Choroid plexus epithelial cell (primary cell): ENCODE measurements at places on chromosomes 1 and 21.

GRCh38 chr1:115828101-115829022, 12.6 kb downstream of the NHLH2 start:
- DNase-seq: peak; percentile 30

DNA sequence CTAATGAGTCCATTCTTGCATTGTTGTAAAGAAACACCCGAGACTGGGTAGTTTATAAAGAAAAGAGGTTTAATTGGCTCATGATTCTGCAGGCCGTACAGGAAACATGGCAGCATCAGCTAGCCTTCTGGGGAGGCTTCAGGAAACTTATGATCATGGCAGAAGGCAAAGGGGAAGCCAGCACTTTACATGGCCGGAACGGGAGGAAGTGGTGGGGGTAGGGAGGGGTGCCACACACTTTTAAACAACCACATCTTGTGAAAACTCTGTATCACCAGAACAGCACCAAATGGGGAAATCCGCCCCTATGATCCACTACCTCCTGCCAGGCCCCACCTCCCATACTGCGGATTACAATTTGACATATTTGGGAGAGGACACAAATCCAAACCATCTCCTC, 43.9 kb downstream of the NOS1AP start:
- DNase-seq: no peak

DNA sequence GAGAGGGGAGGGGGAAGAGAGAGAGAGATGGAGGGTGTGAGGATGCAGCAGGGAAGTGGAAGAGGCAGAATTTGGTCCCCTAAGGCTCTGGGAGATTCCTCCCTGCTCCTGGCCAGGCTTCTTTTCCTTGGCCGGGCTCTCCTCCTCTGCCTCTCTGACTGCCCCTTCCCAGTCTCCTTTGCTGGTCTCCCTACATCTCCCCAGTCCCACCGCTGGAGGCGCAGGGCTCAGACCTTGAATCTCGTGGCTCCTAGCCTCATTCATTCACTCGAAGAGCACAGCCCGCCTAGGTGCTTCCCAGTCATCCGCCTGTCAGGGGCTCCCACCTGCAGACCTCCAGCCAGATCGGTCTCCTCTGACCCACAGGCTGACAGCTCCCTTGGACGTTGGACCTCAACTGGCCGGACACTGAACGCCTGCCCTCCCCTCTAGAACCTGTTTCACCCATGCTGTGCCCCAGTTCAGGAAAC, 76.5 kb downstream of the VWA5B1 start:
- peak; percentile 49 for DNase-seq

DNA sequence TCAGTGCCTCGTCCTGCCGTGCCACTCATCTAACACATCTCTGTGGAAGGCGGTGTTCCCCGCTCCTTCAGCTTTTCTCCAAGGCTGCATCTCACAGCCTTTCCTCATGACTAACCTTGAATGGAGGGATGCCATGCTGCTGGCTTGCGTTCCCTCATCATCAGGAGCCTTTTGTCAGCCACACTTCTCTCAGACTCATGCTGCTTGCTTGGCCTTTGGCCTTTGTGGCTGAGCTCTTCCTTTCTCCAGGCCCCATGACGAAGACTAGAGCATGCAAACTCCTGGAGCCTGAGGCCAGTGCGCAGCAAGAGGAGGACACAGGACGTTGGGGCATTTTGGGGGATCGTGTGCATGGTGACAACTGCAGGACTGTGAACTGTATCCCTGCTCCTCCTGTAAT, 70.8 kb downstream of the SYT2 start:
- peak; percentile 61 for DNase-seq

GRCh38 chr1:183461350-183461749, 10.9 kb upstream of the SMG7 start:
- DNase-seq: peak; percentile 17

DNA sequence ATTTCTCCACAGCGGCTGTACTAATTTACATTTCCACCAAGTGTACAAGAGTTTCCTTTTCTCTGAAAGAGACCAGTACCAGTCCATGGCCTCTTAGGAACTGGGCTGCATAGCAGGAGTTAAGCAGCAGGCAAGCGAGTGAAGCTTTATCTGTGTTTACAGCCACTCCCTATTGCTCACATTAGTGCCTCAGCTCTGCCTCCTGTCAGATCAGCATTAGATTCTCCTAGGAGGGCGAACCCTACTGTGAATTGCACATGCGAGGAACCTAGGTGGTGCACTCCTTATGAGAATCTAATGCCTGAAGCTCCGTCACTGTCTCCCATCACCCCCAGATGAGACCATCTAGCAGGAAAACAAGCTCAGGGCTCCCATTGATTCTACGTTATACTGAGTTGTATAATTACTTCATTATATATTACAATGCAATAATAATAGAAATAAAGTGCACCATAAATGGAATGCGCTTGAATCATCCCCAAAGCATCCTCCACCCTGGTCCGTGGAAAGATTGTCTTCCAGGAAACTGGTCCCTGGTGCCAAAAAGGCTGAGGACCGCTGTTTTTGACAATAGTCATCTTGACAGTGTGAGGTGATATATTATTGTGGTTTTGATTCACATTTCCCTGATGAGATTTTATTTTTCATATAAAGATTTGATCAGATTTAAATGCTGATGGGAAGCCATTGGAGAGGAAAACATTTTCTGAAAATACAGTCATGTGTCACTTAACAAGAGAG, 45.5 kb upstream of the MRPS6 start:
- DNase-seq: peak; percentile 23

- no peak for DNase-seq
Measured at GRCh38 chr1:4327142-4327541, 327.3 kb upstream of the AJAP1 start.

- DNase-seq: no peak
Measured at GRCh38 chr1:32126770-32127169, 18.9 kb downstream of the KPNA6 start.

DNA sequence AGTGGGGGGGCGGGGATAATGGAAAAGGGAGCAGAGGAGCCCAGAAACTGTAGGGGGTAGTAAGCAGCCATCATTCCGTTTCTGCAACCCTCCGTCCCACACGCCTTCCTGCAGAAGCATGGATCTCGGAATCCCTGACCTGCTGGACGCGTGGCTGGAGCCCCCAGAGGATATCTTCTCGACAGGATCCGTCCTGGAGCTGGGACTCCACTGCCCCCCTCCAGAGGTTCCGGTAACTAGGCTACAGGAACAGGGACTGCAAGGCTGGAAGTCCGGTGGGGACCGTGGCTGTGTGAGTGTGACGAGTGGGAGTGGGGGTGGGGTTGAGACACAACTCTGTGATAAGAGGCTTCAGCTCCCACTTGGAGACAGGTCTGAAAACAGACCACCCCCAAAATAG, 706 bp downstream of the CREB3L4 start:
- no peak for DNase-seq

DNA sequence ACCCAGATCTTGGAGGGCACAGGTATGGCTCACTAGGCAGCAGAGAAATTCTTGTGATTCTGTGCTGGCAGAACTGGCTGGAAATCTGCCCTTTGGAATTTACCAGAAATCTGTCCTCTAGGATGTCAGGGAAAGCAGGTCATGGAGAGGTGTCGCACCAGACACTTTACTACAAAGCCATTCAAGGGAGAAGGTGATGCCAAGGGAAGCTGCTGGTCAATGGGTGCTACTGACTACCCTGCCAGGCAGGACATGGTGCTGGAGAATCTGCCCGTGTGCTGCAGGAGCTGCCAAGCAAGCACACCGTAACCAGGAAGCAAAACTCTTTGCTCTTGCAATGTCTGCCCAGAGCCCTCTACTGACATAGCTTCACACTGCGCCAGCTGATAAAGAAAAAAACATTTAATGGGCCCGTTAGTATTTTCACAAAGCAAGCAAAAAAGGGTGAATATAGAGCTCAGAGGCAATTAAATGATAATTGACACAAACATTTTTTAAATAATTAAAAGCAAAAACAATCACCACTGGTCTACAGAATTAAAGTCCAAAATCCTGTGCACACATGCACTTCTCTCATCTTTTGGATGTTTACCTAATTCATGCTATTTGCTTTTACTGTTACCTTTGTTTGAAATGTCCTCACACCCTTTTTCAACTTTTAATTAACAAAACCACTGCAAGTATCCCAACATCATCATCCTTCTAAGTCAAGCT, 7.2 kb upstream of the FBXO28 start:
- DNase-seq: peak; percentile 77

GRCh38 chr1:184025242-184025675, 12.3 kb downstream of the COLGALT2 start:
- DNase-seq: peak; percentile 90

DNA sequence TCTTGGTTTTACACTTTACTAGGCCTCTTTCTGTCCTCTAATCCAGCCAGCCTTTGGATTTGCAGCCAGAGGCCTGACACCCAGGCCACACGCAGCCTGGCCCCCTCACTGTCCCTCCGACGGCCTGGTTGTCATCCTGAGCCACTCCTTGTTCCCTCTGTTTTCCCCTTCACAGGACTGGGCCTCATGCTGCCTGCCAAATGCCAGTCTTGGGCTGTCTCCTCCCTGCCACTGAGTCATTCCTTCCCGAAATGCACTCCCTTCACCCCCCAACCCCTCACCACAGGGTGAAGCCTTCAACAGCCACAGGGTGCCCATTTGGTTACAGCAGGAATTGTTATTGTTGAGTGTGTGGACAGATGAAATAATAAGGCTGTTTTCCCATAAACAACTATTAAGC, 21.3 kb downstream of the ACOT11 start:
- peak; percentile 50 for DNase-seq

DNA sequence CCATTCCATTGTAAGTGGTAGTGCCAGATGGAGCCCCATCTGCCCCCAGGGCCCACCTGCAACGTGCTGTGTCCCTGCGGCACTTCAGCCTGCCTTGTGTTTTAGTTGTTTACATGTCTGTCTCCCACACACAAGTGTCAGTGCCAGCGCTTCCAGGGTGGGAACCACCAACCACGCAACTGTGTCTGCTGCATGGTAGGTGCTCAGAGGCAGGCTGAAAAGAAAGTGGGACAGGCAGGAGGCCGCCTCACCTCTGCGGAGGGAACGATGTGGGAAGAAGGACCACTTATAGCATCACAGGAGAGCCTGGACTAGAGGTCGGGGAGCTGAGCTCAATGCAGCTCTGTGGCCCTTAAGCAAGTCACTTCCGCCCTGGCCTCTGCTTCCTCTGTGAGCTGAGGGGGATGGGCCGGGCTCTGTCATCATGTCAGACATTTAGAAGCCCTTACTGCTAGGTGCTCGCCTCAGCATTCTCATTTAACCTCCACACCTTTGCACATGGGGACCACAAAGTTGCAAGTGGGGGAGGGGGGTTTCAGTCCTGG, 17.9 kb downstream of the SLC9A1 start:
- peak; percentile 24 for DNase-seq

- peak; percentile 79 for DNase-seq
Measured at GRCh38 chr1:64242895-64243756, 39.7 kb downstream of the UBE2U start.

GRCh38 chr1:154944401-154945159, 8.1 kb upstream of the PMVK start:
- DNase-seq: no peak

DNA sequence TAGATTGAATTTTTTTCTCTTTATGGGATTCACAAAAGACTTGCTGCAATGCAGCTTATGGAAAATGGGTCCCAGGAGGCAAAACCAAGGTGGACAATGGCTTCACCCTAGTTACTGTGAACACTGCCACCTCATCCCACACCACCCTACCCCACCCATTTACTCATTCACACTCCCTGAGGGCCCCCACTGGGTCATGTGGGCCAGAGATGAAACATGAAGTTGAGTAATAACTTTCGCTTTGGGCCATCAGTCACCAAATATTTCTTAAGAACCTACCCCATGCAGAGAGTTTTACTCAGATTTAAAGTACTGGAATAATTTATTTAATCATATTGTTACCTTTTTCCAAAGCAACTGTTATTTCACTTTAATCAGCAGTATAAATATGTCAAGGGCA, 191.8 kb downstream of the TPR start:
- DNase-seq: peak; percentile 78

DNA sequence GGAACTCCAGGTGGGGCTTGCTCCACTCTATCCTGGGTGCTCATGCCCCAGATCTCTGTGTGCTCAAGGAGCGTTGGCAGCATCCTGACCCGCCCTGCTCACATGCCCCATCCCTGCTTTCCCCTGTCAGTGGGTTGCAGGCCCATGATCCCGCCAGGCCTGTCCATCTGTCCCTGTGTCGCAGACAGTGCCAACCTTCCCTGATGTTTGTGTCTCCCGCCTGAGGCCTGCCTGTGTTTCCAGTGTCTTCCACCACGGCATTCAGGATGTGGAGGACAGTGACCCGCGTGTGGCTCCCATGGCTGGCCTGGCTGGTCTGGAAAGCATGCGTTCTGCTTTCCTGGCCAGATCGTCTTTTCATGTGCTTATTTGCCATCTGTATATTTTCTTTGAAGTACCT, 82.9 kb downstream of the PCBP3 start:
- no peak for DNase-seq

GRCh38 chr1:6515771-6516170, 24.3 kb upstream of the PLEKHG5 start:
- no peak for DNase-seq

GRCh38 chr1:231639819-231640218, 13.2 kb downstream of the DISC1 start:
- no peak for DNase-seq

GRCh38 chr1:103917795-103918194, 168.1 kb downstream of the AMY1C start:
- DNase-seq: no peak

- DNase-seq: peak; percentile 61
Measured at GRCh38 chr1:187408212-187409004, 579.7 kb downstream of the PLA2G4A start.

- peak; percentile 65 for DNase-seq
Measured at GRCh38 chr1:218383681-218384080, 38.5 kb downstream of the TGFB2 start.

GRCh38 chr1:160315359-160315758, 27.7 kb downstream of the COPA start:
- DNase-seq: no peak

DNA sequence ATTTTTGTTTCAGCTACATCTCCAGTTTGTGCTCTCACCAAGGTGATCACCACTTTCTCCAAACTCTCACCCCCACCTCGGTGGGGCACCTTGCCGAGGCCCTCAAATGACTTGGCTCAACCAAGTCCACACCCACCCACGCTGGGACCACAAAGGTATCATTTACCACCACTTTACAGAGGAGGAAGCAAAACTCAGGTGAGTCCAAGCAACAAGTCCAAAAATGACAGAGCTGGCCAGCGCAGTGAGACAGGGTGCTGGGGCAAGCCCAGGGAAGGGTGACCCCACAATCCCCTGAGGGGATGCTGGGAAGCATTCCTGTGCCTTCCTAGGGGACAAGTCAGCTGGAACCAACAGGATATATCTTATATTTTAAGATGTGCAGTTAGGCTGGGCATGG, 24.7 kb downstream of the SSBP3 start:
- DNase-seq: no peak
